M059J (cell line): ENCODE measurements at places on chromosomes 2 and 18. TPM values are rescaled to one million over a fixed set of nuclear protein-coding genes. Genes with fewer than 3 reads are reported as not detected.

The FLACC1 gene
- 0.27 TPM in 1 of 2 replicates, not detected in the other for total RNA-seq

DNA sequence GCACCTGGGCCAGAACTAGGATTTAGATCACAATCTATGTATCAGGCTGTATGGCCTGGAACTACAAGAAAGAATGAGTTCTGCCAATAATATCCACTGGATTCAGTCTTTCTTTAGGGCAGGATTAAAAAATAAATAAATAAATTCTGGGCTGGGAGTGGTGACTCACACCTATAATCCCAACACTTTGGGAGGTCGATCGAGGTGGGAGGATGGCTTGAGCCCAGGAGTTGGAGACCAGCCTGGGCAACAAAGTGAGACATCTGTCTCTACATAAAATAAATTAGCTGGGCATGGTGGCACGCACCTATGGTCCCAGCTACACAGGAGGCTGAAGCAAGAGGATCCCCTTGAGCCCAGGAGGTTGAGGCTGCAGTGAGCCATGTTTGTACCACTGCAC, 8.1 kb downstream of the AMMECR1L start:
- DNase-seq: peak; percentile 68

The CPO gene
- total RNA-seq: not detected in 2 replicates

- no peak for DNase-seq
These were observed 307.6 kb upstream of the RAB12 start for GRCh38 chr18:8301427-8302172.

GRCh38 chr2:72926368-72926767, 9.0 kb downstream of the EMX1 start:
- DNase-seq: no peak

The FNDC4 gene
- 2.6 and 3.1 TPM in 2 replicates for total RNA-seq
